Stimulated activated CD4-positive, alpha-beta T cell treated with anti-CD3 and anti-CD28 coated beads, TNF-alpha, amount 100 ng/mL, for 4 hours (primary cell): ENCODE measurements at places on chromosomes 4 and X.
A peak's percentile ranks its signal among the peaks of the same experiment; 100 is the strongest.

DNA sequence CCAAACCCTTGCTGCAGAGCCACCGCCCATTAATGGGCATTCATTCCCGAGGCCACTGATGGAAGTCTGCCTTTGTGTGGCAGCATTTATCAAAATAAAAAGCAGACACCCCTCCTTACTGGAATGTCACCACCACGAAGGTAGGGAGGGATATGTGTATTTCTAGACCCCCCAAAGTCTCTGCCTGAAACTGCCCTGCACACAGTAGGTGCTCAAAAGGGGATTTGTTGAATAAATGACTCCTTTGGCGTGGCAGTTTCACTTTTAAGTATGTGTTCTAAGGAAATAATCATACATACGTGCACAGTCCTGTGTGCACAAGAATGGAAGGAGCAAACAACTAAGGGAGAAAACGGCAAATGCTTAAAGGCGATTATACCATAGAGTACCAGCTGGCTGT is 23.6 kb upstream of the GLOD5 start:
- DNase-seq: no peak

GRCh38 chrX:131393426-131393825 is 104.3 kb upstream of the IGSF1 start:
- DNase-seq: no peak

- no peak for DNase-seq
Observed at GRCh38 chr4:183624548-183624947, 34.4 kb downstream of the RWDD4 start.

DNA sequence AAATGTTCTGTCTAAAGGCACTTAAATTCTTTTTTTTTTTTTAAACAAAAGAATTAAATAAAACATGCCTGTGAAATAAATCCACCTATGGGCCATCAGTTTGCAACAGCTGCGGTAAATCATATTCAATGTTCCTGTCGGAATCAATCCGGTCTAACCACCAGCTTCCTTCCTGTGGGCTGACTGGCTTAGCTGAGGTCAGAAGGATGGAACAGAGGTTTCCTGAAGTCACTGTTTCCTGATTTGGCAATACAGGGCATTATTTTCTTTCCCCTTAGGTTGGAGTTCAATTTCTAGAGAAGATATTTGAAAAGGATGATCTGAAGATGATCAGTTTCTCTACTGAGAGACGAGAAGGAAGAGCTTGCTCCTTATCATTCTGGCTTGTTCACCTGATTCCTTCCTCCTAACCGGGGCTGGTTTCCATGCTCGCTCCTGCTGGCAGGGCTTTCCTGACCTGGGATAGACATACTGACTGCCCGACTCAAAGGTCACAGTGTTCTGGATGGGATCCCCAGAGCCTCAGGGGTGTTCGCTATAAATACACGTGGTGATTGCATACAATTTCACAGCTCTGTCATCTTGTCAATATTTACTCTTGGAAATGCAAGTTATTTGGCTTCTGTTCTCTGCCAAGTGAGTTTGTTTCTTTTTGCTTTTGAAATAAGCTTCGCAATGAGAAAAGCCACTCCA is 21.7 kb downstream of the PDLIM3 start:
- no peak for DNase-seq

DNA sequence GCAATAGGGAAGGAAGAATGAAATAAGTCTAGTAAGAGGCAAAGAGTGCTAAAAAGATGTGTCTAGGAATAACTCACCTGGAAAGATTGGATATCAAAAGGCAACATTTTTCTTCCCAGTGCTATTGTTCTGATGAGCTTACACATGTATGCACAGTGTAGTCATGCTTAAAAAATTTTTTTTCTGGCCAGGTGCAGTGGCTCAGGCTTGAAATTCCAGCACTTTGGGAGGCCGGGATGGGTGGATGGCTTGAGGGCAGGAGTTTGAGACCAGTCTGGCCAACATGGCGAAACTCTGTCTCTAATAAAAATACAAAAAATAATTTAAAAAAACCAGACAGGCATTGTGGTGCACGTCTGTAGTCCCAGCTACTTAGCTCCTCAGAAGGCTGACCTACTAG is 795.8 kb upstream of the IGFBP7 start:
- DNase-seq: no peak

GRCh38 chrX:137025930-137026329 is 7.9 kb downstream of the GPR101 start:
- no peak for DNase-seq

DNA sequence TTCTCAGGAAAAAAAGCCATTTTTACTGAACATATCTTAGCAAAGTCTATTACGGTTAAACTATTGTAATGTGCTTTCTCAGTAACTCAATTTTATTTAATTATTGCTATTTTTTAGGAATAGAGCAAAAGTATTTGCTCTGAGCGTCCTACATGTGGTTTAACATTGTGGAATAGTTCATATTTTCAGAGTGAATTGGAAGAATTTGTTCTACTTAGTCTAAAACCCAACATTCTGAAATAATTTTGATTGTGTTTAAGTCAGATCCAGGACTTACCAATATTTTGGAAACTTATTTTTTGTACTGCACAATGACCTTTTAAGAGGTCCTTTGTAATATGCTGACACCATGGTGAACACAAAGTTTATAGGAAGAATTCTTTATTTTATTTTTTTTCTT is 27.2 kb downstream of the CXCL1 start:
- no peak for DNase-seq

- DNase-seq: peak; percentile 65
Observed at GRCh38 chrX:154308108-154308946, 12.7 kb downstream of the TKTL1 start.

- no peak for DNase-seq
Observed at GRCh38 chrX:78019586-78020483, 50.4 kb upstream of the PGAM4 start.

DNA sequence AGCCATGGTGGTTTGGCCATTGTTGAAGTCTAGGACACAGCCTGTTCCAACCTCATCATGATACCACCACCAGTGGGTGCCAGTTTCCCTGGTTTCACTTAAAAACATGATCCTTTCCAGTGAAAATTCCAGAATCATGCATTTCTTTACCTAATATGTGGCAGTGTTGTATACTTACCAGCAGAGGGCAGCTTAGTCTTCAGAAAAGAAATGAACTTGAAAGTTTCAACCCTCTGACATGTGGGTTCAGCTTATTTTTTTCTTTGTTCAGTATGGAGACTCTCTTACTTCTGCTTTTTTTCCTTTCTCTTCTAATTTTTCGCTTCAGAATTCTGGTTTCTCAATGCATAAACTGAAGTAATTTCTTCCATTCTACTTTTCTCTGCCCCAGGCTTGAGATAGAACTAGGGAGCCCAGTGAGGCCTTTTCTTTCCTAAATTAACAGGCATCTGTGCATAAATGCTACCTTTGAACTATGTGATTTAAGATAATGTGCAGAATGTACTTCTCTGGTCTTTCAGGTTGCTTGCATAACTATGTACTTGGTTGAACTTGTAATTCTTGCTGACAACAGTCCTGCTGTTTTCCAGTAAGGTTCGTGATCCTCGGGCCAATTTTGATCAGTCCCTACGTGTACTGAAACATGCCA is 10.7 kb downstream of the LIAS start:
- DNase-seq: no peak

DNA sequence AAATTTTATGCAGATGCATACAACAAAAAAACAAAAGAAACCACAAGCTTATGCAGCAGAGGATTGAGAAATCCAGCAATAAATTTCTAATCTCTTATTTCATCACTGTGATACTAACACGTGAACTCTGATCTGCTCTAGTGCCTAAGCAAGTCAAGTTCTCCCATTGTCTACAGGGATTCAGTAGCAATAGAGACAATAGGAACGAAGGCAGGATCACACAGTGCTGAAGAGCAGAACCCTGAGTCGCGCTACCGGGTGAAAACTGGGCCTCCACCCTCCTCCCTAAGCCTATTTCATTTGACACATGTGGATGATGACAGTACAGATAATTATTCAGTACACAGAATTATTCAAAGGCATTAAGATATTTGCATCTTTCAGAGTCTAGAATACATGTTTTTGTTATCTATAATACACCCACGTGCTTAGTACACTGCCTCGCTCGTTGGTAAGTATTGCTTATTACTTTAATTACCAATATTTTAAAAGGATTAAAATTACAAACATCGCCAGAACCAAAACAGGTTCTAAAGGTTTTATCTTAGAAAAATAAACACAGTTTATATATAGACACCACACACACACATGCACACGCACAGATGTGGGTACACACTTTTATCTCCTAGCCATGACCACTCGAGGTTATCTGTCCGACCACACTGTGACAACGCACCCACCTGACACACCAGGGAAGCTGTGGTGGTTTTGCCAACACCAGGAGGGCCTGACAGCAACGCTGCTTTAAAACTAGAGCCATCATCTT is 60.1 kb downstream of the RFC1 start:
- no peak for DNase-seq

GRCh38 chr4:11635342-11635741 is 206.6 kb upstream of the HS3ST1 start:
- no peak for DNase-seq

DNA sequence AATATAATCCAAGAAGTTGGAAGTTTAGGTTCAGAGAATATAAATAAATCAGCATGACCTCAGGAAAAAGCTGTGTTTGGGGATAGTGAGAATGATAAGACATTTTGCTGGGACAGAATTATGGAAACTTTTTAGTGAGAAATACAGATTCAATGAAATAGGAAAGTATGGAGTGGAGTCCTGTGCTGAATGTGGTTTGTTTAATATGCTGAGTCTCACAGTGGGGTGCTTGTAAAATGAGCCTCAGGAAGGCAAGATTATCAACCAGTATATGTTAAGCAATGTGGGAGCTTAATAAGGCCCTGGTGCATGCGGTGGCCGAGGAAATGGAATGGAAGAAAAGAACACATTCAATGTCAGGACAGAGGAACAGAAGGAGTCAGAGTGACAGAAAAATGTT is 1554.7 kb upstream of the TENM3 start:
- no peak for DNase-seq

DNA sequence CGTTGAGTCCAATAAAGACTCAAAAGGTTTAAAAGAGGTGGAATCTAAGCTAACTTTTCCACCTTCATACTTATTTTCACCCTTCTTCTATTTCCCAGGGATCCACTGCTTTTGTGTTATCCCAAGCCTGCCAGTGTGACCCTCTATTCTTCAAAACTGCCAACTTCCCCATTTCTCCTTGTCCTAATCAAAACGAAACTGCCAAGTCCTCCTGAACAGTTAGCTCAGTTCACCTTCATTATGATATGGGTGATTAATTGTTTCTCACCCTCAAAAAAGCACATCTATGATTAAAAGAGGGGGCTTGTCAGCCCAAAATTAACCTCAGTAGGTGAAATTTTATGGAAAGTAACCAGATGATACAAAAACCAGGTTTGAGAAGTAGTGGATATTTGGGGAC is 108.4 kb downstream of the GUCY2F start:
- no peak for DNase-seq

- no peak for DNase-seq
Observed at GRCh38 chrX:130080791-130081367, 29.4 kb downstream of the ELF4 start.

DNA sequence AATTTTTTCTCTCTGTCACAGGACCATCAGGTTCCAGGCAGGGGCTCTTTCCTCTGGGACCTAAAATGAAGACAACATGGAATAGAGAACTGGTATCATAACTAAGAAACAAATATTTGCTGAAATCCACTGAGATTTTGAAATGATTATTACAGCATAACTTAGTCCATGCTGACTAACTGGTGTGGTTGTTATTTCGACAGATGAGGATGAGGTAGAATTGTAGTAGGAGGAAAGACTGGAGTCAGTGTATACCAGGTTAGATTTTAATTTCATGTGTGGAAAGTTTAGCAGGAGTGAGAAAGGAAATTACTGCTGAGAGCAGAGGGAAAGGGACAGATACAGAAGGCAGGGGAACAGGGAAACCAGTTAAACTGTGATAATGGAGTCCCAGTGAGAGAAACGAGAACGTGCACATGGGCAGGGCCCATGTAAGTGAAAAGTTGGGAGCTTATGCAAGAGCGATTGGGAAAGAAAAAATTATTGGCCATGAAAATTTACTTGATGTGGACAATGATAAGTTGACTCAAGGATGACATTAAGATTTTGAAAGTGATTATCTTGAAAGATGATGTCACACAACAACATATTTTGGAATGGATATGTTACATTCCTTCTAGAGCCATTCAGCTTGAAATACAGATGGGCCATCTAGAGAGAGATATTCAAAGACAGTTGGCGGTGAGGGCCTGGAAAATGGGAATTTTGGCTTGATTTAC is 98.7 kb upstream of the DDIT4L start:
- no peak for DNase-seq

DNA sequence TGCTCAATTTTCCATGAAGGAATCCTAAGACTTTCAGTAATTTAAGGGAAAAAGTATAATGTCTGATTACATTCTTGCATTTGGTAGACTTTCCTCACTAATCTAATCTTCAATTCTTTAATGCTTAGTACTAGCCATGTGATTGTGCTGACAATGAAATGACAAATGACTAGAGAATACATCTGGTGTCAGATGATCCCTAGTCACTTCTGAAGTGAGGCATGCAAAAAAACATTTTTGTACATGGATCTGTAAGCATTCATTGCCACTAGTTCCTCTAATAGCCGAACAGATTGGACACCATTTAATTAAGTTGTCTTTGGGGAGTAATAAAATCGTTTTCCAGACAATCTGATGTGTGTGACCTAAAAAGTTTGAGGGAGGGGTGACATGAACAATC is 62.7 kb upstream of the NRK start:
- DNase-seq: no peak

- DNase-seq: no peak
Observed at GRCh38 chrX:71236836-71237235, 13.8 kb downstream of the GJB1 start.

GRCh38 chr4:38930707-38931106 is 63.1 kb downstream of the FAM114A1 start:
- no peak for DNase-seq

DNA sequence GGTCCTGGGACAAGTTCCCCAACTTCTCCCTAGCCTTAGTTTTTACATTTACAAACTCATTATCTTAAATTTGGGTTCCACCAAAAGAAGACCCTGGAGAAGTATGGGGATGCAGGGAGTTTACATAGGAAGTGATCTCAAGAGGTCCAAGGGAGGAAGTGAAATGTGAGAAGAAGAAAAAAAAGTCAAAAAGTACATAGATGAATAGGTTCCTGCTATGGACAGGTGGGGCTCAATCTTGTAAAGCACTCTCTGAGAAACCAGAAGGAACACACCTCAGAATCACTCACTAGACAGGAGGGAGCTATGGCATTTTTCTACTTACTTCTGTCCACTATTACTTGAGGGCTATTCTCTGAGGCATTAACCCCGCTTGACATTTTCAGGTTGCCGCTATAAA is 56.6 kb downstream of the ARHGAP6 start:
- DNase-seq: no peak
